H4 (cell line): ENCODE measurements at places on chromosomes 2 and 18. TPM values are rescaled to one million over a fixed set of nuclear protein-coding genes. Genes with fewer than 3 reads are reported as not detected.

FIGLA gene
- total RNA-seq, result not detected in 2 replicates

PSMA8 gene
- total RNA-seq, result not detected in 2 replicates

SMC6 gene
- 6.1 and 9.2 TPM in 2 replicates for total RNA-seq

DCDC2C gene
- total RNA-seq, result not detected in 2 replicates

DUSP19 gene
- total RNA-seq, result 1.7 and 3.3 TPM in 2 replicates

EML6 gene
- 2.4 and 2.9 TPM in 2 replicates for total RNA-seq

TACR1 gene
- total RNA-seq, result 0.14 TPM in 1 of 2 replicates, not detected in the other

KCNG3 gene
- 0.12 and 0.27 TPM in 2 replicates for total RNA-seq

CDKL4 gene
- total RNA-seq, result not detected in 2 replicates

GALR1 gene
- total RNA-seq, result under 0.01 TPM in 1 of 2 replicates, not detected in the other

LIPG gene
- 0.17 and 0.49 TPM in 2 replicates for total RNA-seq

CPLX4 gene
- not detected in 2 replicates for total RNA-seq

CHRND gene
- total RNA-seq, result not detected in 2 replicates

ERICH2 gene
- 0.68 and 1.1 TPM in 2 replicates for total RNA-seq

PTPN4 gene
- total RNA-seq, result 11.9 and 15.1 TPM in 2 replicates

ZNF521 gene
- total RNA-seq, result 6.8 and 8.2 TPM in 2 replicates

ADD2 gene
- total RNA-seq, result 16.3 and 24.3 TPM in 2 replicates

HOXD10 gene
- total RNA-seq, result not detected in 2 replicates

CAB39 gene
- total RNA-seq, result 32.8 and 42.2 TPM in 2 replicates

IL36RN gene
- not detected in 2 replicates for total RNA-seq

FLACC1 gene
- 0.23 TPM in 1 of 2 replicates, not detected in the other for total RNA-seq

PRSS56 gene
- not detected in 2 replicates for total RNA-seq

GCKR gene
- not detected in 2 replicates for total RNA-seq

ITM2C gene
- total RNA-seq, result 85.8 and 96.9 TPM in 2 replicates

PTMA gene
- total RNA-seq, result 1,956 and 2,048 TPM in 2 replicates

NR4A2 gene
- total RNA-seq, result 0.70 TPM in 1 of 2 replicates, not detected in the other

HOXD13 gene
- total RNA-seq, result 3.1 and 4.8 TPM in 2 replicates

POTEC gene
- total RNA-seq, result 0.10 TPM in 1 of 2 replicates, not detected in the other
